ENCODE measurements at places on chromosomes 6 and 20. TPM values are rescaled to one million over a fixed set of nuclear protein-coding genes. Genes with fewer than 3 reads are reported as not detected.

The PPP1R16B gene
- total RNA-seq = 0.12 TPM

The MEI4 gene
- not detected for total RNA-seq

The GMPR gene
- 20.0 TPM for total RNA-seq

The ALDH5A1 gene
- total RNA-seq = 1.7 TPM

The XRN2 gene
- 70.1 TPM for total RNA-seq

The DHX35 gene
- total RNA-seq = 5.9 TPM

The PET117 gene
- 8.0 TPM for total RNA-seq

The EPPIN gene
- not detected for total RNA-seq

The KIFC1 gene
- total RNA-seq = 0.35 TPM

The FAXC gene
- total RNA-seq = 0.15 TPM

The B3GALT4 gene
- total RNA-seq = 5.0 TPM

The HLA-F gene
- total RNA-seq = 19.8 TPM

The NHLRC1 gene
- total RNA-seq = 1.9 TPM

The SLC26A8 gene
- under 0.01 TPM for total RNA-seq

The BAK1 gene
- total RNA-seq = 19.7 TPM

The ADGRB3 gene
- not detected for total RNA-seq

The PSORS1C2 gene
- total RNA-seq = not detected

The EYS gene
- total RNA-seq = under 0.01 TPM

The STK4 gene
- 19.0 TPM for total RNA-seq

The GSS gene
- 66.1 TPM for total RNA-seq

The GPSM3 gene
- 1.4 TPM for total RNA-seq

The HCRTR2 gene
- not detected for total RNA-seq

The GHRH gene
- total RNA-seq = not detected

The GDAP1L1 gene
- total RNA-seq = not detected

The MUC21 gene
- total RNA-seq = not detected

The TREML2 gene
- not detected for total RNA-seq

The SPACA1 gene
- total RNA-seq = not detected
